Activated naive CD4-positive, alpha-beta T cell treated with anti-CD3 and anti-CD28 coated beads, Interleukin-2, amount 10 ng/mL, durations not matched to agents 7 days and 5 days (primary cell): ENCODE measurements at places on chromosomes 1 and 21.

DNA sequence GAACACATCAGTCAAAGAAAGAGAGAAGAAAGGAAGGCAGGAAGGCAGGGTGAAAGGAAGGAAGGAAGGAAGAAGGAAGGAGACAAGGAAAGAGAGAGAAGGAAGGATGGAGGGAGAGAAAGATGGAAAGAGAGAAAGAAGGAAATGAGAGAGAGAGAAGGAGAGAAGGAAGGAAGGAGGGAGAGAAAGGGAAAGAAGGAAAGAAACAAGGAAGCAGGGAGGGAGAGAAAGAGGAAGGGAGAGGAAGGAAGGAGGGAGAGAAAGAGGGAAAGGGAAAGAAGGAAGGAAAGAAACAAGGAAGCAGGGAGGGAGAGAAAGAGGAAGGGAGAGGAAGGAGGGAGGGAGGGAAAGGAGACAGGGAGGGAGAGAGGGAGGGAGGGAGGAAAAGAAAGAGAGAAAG, 35.4 kb upstream of the SAMD11 start:
- DNase-seq = no peak

- no peak for DNase-seq
Observed at GRCh38 chr1:89064632-89065031, 376 bp downstream of the GBP1 start.

GRCh38 chr1:31216016-31216415, 23.7 kb downstream of the NKAIN1 start:
- DNase-seq = no peak

DNA sequence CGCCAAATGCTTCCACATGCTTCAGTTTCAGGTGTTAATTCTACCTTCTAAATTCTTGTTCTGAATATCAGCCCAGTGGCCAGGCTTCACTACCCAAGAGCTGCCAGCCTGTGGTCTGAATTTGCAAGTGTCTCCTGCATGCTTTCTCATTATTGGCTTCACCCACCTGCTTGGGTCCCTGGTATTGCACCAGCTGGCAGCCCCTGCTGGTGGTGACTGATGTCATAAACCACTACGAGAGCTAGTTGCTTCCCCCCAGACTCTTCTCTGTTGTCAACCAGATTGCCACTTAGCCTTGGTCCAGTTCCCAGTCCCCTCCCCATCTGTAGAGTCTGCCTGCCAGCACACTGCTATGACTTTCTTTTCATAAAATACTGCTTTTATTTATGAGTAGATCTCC, 197.7 kb upstream of the DUSP10 start:
- no peak for DNase-seq

GRCh38 chr1:39250460-39251240, 46.2 kb downstream of the MACF1 start:
- no peak for DNase-seq

GRCh38 chr1:98130408-98130807, 209.6 kb upstream of the DPYD start:
- DNase-seq = no peak

- no peak for DNase-seq
Observed at GRCh38 chr1:217647791-217648190, 16.6 kb downstream of the SPATA17 start.

DNA sequence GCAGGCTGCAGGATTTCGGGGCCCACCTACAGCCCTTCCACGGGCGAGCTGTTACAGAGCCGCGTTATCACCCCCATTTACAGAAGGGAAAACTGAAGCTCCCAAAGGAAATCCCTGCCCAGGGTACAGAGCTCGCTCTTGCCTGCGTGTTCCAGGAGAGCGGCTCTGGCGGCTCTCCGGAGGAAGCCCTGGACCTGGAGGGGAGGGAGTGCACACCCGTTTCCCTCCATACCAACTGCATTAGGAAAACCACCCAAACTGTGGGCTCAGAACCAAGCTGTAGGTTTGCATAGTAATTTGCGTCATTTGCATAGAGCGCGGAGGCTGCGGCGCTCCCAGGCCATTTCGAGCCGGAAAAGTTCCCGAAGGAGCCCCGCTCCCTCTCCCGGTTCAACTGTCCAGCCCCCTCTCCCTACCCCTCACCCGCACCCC, 24.7 kb upstream of the ADGRB2 start:
- DNase-seq = no peak

DNA sequence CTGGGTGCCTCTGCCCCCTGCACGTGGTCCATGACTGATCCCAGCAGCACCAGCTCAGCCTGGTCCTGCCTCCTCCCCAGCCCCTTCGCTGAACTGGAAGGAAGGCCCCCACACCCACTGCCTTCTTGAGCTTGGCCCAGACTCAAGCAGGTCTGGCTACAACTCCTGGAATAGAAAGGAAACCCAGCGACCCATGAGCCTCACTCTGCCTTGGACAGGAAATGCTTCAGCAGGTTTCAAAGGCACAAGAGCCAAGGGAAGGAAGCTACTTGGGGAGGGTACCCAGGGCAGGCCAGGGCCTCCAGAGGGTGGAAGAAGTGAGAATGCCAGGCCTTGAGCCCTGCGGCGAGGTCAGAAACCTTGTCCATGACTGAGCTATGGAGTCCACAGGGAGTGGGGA, 35.9 kb upstream of the RD3 start:
- no peak for DNase-seq

GRCh38 chr1:170414989-170415709, 116.8 kb upstream of the GORAB start:
- no peak for DNase-seq

DNA sequence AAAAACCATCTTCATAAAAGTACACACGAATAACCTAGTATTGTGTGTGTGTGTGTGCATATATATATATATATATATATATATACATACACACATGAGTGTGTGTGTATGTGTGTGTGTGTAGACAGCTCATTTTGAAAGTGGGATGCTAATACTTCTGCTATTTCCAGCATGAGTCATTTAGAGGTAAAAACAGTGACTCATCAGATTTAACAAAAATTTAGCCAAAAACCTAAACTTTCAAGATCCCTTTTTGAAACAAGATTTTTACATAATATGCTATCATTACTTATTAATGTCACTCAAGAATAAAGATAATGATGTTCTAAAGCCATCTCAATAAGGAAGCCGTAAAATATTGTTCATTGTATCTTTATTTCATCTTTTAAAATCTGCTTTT, 35.6 kb upstream of the ADGRL4 start:
- DNase-seq = no peak

GRCh38 chr21:37008724-37009123, 2.2 kb downstream of the RIPPLY3 start:
- DNase-seq = no peak

DNA sequence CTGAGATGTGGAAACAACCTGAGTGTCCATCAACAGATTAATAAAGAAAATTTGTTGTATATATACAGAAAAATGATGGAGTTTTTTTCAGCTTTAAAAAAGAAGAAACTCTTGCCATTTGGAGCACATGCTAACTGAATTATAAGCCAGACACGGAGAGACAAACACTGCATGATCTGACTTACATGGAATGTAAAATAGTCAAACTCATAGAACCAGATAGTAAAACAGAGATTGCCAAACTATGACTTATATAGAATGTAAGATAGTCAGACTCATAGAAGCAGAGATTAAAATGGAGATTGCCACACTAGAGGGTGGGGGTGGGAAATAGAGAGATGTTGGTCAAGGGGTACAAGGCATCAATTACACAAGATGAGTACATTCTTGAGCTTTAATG, 1786.6 kb downstream of the PLA2G4A start:
- DNase-seq = no peak

- peak; percentile 43 for DNase-seq
Observed at GRCh38 chr1:110605901-110606656, at the start of gene KCNA2. TSS of gene KCNA2 (minus strand) at chr1:110606358. CDS start at chr1:110604782, 1,576 bp downstream.

- no peak for DNase-seq
Observed at GRCh38 chr1:171296897-171297296, 17.1 kb upstream of the FMO4 start.

DNA sequence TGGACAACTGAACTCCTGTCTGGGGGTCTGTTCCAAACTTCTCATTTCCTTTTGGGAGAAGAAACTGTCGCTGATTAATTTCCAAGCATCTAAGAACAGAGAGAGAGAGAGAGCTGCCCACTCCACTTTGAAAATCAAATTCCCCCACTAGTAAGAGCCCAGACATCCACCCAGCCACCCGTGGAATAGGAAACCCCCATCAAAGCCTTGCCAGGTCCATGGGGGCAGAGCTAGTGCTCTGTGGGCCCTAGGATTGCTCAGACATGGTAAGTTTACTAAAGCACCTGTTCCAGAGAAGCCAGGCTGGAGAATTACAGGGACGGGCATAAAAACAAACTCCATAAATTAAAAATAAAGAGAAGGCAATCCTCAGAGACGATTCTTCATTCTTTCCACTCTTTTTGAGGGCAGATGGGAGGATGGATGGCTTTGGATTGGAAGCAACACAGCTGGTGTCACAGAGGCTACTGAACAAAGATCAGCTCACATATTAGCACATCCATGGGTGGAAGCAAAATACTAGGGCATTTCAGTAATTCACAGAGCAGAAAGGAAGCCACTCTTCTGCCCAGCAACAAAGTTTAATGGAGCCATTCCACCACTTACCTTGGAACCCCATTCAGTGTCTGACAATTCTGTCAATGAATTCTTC, 103.9 kb downstream of the COLGALT2 start:
- DNase-seq = no peak

DNA sequence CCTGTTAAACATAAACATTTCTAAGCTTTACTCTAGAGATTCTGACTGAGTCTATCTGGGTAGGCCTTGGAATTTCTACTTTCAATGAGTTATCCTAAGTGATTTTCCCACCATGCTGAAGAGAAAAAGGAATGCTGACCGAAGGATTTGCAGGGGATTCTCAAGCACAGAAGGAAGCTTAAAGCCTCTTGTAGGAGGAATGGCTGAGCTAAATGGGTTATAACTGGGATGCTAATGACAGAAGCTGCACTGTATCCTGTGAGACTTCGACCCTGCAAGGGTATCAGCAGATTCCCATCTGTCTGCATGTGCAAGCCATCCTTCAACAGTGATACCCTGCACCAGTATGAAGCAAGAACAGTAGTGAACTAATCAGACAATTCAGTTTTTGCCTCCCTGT, 35.4 kb downstream of the SLC35D1 start:
- DNase-seq = no peak

DNA sequence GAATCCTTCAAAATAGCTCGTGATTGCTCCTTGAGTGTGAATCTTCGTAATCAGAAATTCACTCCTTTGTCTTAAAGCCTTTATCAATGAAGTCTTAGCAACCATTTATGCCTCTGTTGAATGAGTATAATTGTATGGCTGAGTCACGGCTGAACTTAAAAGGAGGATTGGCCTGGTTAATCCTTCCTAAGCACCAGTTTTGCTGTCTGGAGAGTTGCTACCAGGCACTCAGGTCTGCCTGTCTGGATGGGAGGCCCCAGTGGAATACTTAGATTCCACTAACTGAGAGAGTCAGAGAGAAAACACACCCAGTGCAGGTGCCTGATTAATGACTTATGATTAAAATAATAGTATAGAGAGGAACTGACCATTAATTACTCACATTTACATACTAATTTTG, 7.6 kb upstream of the HHAT start:
- no peak for DNase-seq

DNA sequence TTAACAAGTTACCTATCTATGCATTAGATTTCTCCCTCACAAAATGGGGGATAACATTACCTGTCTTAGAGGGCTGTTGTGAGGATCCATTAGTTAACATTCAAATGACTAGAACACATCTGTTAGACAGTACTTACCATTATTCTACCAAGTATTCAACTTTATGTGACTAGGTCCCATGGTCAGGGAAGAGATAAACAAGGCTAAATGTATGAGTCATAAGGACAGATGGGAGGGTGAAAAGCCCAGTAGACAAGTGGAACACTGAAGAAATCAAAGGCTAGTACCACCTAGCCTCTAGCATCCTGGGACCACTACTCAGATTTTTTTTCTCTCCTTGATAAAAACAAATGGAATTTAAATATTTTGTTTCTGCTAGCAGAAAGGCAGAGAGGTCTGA, 9.0 kb upstream of the VHLL start:
- DNase-seq = no peak

DNA sequence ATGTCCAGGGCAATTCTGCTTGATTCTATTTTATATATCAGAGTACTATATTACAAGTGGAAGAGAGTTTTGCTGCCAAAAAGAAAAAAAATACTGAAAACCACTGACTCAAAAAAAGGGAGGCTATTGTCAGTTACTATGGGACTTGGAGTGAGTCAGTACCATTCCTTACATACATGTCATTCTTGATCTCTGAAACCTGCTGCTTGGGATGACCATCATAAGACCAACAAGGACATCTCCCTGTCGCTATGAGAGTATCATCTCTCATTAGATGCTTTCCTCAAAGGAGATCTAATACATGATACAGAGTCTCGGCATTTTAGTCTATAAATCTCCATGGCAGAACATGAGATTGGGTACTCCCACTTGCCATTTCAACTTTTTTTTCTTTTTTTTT, 11.8 kb upstream of the INPP5B start:
- no peak for DNase-seq

DNA sequence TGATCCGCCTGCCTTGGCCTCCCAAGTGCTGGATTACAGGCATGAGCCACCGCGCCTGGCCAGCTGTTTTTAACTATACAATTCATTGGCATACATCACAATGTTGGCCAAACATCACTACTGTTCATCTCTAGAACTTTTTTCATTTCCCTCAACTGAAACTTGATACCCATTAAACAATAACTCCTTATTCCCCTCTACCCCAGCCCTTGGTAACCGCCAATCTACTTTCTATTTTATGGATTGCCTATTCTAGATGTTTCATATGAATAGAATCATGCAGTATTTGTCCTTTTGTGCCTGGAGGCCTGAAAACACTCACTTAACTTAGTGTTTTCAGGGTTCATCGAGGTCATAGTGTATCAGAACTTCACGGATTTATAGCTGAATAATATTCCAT, 16.2 kb downstream of the BTF3L4 start:
- no peak for DNase-seq

- DNase-seq = peak; percentile 58
Observed at GRCh38 chr1:234730770-234731568, 121.0 kb upstream of the IRF2BP2 start.

DNA sequence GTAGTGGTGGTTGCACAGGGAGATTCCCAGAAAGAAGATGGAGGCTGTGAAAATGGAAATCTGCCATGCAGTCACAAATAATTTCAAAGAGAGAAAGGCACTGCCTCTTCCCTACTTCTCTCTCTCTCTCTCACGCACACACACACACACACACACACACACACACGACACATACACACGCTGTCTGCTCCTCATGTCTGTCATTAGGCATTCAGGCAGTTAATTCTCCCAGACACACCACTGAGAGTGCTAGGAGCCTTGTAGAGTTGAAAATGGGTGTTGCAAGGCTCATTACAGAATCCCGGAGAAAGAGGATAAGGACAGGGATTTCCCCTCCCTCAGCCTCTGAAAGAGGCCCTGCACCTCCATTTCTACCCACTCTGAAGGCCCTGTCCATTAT, 47.8 kb upstream of the LRRN2 start:
- no peak for DNase-seq

- DNase-seq = no peak
Observed at GRCh38 chr1:234665975-234666605, 56.1 kb upstream of the IRF2BP2 start.

DNA sequence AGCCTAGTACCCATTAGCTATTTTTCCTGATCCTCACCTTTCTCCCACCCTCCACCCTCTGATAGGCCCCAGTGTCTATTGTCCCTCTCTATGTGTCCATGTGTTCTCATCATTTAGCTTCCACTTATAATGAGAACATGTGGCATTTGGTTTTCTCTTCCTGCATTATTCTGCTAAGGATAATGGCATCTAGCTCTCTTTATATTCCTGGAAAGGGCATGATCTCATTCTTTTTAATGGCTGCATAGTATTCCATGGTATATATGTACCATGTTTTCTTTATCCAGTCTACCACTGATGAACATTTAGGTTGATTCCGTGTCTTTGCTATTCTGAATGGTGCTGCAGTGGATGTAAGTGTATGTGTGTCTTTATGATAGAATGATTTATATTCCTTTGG, 178.9 kb downstream of the NEK7 start:
- no peak for DNase-seq

GRCh38 chr1:207219979-207220889, 101.2 kb upstream of the CD55 start:
- no peak for DNase-seq
